Mucosa of gallbladder (tissue), 1 donor: ENCODE measurements at places on chromosomes 4 and X.

GRCh38 chrX:101693476-101693875, 33.8 kb upstream of the ARMCX2 start:
- DNase-seq: no peak

DNA sequence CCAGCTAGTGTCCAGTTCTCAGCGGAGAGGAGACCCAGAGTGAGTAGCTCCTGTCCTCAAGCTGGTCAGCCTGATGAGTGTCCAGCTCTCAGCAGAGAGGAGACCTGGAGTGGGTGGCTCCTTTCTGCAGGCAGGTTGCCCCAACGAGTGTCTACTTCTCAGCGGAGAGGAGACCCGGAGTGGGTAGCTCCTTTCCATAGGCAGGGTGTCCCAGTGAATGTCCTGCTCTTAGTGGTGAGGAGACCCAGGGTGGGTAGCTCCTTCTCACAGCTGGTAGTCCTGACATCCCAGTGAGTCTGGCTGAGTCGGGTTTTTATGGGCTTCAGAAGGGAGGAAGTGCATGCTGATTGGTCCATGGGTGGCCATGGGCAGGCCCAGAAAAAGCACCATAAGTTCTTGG, 55.7 kb upstream of the NUDT6 start:
- DNase-seq: no peak

- no peak for DNase-seq
Measured at GRCh38 chr4:153528705-153529485, 62.7 kb downstream of the TMEM131L start.

GRCh38 chr4:8101213-8102075, 57.2 kb downstream of the ABLIM2 start:
- DNase-seq: peak; percentile 25

- no peak for DNase-seq
Measured at GRCh38 chr4:180665994-180666824, 1577.0 kb upstream of the TENM3 start.

GRCh38 chr4:147842573-147842972, 110.7 kb downstream of the ARHGAP10 start:
- DNase-seq: no peak

DNA sequence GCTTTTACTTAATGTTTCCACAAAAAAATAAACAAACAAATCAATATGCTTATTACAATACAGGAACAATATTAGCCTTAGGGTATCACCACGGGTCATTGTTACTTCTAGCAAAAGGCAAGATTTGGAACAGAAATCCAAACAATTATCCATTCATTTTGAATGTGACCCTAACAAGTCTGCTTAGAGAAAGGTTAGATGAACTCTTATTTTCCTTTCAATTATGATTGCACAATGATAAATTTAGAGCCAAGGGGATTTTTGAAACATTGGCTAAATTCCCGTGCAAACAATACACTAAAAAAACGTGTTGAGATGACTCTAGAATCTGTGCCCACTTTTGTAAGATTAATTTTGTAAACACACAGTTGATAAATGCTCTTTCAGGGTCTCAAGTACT, 474.7 kb downstream of the PCDH7 start:
- DNase-seq: no peak

GRCh38 chr4:153393397-153393796, 48.9 kb downstream of the MND1 start:
- peak; percentile 51 for DNase-seq

GRCh38 chrX:9282325-9282724, 182.5 kb upstream of the TBL1X start:
- DNase-seq: no peak

GRCh38 chr4:48255072-48255958, 14.3 kb downstream of the TEC start:
- no peak for DNase-seq

GRCh38 chr4:160880180-160880579, 1283.6 kb downstream of the FSTL5 start:
- no peak for DNase-seq

DNA sequence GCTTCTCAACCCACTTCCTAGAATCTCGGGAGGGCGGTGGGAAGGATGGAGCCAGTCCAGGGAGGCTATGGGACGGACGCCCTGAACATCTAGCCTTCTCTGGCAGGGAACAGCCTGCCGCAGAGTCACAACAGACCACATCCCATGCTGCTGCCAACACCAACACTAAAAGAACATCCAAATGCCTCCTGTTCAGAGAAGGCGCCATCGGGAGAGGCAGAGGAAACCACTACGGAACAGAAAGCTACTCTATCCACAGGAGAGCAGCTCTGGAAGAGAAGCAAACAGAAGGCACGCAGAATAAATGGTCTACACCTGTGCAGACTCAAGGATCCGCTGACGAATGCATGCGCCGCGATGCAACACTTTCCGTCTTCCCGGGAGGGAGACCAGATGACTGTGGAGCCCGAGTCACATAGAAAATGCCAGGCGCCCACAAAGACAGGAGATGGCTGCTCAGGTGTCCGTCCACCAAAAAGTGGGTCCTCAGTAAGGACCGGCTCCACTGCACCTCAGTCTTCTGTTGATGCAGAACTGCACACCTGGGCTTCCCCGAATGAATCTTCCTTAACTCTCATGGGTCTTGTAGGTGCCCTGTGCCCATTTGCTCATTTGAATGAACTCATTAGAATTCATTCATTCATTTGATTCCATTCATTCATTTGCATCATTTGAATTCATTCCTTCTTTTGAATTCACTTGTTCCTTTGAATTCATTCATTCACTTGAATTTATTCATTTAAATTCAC, 217.5 kb downstream of the DHRSX start:
- DNase-seq: no peak
